Activated CD8-positive, alpha-beta memory T cell treated with anti-CD3 and anti-CD28 coated beads for 1 hour (primary cell): ENCODE measurements at places on chromosomes 3 and 15.

DNA sequence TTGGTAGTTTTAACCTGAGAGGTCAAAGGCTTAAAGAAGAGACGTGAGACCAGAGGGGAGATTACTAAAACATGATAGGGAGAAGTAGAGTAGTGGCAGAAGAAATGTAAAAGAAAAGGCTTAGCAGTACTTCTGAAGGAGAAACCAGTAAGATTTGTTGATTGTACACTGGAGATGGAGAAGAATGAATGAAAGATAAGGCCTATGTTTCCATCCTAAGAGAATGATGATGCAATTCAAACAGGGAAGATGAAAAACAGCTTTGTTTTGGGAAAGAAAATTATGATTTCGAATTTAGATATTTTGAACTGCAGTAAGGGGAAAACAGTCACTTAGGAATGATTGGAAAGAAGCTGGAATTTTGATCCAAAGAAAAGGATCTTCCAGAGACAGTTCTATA is 97.4 kb upstream of the PLXND1 start:
- no peak for DNase-seq

DNA sequence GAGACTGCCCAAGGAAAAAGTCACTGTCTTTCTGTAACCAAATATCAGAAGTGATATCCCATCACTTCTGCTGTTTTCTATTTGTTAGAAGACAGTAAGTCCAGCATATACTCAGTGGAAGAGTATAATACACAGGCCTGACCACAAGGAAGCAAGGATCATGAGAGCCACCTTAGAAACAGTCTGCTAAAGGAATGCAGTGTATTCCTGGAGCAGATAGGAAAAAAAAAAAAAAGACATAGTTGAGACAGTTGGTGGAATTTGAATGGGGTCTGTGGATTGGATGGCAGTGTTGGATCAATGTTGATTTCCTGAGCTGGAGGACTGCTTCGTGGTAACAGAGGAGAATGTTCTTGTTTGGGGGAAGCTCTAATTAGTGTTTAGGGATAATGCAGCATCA is 26.5 kb upstream of the FBXL2 start:
- DNase-seq: no peak

- no peak for DNase-seq
Measured at GRCh38 chr3:118803096-118803476, 231.6 kb downstream of the IGSF11 start.

DNA sequence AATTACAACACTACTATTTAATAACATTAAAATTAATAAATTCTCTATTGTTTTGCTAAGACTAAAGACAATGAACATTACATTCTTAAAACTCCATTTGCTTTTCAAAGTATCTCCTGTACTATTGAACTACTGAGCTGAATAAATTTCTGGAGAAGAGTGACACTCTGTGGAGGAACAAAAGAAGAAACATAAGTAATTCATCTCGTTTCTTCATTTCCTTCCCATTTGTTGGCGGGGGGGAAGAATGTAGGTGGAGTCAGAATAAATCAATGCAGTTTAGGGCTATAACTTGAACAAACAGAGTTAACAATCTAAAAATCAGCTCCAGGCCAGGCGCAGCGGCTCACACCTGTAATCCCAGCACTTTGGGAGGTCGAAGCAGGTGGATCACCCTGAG is 32.7 kb downstream of the EFHB start:
- DNase-seq: no peak

- DNase-seq: no peak
Measured at GRCh38 chr3:12381199-12381598, 92.3 kb downstream of the PPARG start.

DNA sequence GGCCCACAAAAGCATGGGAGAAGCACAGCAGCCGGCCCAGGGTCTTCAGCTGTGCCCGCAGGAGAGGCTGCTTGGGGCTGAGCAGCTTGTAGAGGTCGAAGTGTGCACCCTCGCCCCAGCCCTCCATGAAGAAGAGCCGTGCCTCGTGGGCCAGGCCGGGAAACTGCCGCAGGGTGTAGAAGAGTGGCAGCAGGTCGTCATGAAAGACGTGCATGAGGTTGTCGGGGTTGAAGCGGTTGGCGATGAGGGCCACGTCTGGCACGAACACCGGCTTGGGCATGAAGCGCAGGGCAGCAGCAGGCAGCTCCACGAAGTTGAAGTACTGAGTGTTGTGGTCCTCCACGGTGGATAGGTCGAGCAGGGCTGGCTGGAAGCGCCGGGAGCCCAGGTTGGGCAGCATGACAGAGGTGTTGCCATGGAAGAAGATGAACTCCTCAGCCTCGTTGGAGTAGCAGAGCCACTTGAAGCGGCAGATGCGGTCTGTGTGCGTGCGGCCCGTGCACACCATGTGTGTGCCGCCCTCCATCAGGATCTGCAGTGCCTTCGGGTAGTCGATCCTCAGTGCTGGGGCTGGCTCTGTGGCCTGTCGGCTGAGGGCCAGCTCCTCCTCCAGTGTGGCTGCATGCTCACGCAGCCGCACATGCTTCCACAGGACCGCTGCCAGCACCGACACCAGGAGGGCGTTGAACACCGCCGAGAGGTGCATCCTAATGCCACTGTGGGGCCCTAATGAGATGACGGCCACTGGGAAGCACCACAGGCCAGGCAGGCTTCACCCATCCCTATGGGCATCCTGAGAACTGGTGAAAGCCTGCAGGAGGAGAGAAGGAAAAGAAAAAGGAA is 24.9 kb downstream of the POMGNT2 start:
- DNase-seq: no peak

GRCh38 chr15:47213883-47214282 is 503.4 kb upstream of the SEMA6D start:
- DNase-seq: no peak

DNA sequence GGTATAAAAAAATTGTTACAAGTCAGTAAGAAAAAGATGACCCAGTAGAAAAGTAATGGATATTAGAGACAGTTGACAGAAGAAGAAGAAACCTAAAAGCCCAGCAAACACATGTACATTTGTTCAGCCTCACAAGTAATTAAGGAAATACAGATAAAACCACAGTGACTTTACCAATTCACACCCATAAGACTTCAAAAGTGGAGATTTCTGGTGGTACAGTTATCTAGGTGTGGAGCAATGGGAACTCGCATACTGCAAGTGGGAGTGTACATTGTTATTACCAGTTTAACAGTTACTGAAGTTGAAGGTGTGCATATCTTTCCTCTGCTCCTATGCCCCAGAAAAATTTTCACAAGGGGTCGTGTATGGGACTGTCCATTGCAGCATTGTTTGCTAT is 18.1 kb upstream of the MAPKBP1 start:
- DNase-seq: no peak
